Left cardiac atrium (tissue), 4 donors: ENCODE measurements at places on chromosomes 4 and X. TPM values are rescaled to one million over a fixed set of nuclear protein-coding genes. Genes with fewer than 3 reads are reported as not detected.

GRCh38 chr4:177118596-177118995 lies 191.1 kb upstream of the NEIL3 start:
- DNase-seq = peak; percentile 42

- DNase-seq = no peak
Measured at GRCh38 chrX:41984628-41985027, 61.3 kb upstream of the CASK start.

DNA sequence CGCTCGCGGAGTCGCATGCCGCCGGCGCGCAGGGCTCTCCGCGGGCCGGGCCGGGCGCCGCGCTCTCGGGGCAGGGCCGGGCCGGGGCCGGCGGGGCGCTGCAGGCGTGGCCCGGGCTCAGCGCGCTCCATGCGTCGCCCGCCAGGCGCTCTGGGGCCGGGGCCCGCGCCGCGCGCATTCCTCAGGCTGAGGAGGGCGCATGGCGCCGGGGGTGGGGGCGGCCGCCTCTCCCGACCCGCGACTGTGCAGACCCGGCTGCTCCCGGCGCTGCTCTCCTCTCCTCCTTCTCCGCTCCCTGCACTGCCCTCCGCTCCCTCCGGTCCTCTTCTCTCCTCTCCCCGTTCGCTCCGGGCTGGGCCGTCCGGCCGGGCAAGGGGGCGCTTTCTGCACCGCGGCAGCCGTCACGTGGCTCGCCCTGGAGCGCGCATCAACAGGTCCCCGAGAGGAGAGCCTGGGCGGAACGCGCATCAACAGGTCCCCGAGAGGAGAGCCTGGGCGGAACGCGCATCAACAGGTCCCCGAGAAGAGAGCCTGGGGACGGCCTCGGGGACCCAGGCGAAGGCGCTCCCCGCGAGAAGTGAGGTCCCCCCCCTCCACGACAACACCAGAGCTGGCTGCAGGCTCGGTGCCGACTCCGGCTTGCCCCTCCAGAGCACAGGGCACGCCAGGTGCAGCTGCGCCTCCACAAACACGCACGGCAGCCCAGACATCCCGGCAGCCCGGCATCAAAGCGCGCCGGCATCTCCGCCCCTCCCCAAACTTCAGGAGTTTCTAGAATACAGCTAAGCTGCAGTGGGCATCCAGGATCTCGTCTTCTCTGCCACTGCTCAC lies 12.9 kb downstream of the PPP2R3B start:
- no peak for DNase-seq

- no peak for DNase-seq
Measured at GRCh38 chr4:10455133-10455532, 2.1 kb downstream of the ZNF518B start.

- no peak for DNase-seq
Measured at GRCh38 chrX:10538831-10539230, 81.6 kb downstream of the MID1 start.

DNA sequence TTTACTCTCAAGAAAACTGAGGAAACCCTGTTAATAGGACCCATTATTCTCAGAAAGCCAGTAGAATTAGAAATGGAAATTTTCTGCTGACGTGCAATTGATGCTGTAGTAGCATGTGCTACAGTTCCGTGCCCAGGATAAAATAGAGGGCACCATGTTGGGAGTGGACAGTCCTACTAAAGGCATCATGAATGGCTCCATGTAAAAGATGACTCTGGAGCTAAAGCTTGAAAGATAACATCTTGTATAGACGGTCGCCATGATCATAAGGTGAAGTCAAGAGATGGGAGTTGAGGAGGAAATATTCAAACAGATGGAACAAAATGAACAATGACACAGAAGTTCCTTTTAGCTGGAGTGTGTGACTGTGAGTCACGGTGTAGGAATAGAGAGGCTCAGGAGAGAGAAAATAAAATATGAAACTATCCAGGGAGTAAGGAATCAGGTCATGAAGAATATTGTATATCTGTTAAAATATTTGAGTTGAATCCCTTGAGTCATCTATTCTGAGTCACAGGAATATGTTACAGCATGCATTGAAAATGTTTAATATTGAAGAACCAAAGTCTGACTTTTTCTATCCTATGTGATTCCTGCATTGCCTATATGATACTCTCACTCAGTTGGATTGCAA lies 31.8 kb downstream of the ANXA10 start:
- DNase-seq = no peak

GRCh38 chr4:18007625-18008024 lies 13.9 kb downstream of the LCORL start:
- DNase-seq = no peak

DNA sequence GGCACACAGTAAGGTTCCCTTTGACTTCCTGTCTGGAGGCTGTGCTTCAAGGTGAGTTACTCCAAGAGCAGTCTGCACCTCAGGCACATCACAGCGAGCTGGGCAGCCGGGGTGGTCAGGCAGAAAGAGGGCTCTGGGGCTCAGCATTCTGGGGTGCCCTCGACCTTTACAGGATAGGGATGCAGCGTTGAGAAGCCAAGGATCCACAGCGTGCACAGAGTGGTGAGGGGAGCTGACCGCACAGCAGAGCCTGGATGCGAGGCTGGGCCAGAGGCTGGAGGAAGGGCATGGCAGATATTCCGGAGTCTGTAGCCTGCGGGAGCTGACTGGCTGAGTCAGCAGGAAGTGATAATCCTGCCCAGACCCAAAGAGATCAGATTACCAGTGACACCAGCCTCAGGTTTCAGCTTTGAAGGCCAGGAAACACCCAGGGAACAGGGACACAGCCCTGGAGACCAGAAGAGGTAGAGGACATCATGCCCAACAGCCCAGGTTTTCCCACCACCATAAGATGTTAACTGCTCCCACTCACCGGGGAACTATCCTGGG lies 38.4 kb upstream of the PDLIM3 start:
- peak; percentile 72 for DNase-seq

GRCh38 chr4:105797225-105797624 lies 88.6 kb downstream of the GSTCD start:
- no peak for DNase-seq

GRCh38 chr4:47729131-47729680 lies 108.7 kb downstream of the CORIN start:
- no peak for DNase-seq

GRCh38 chr4:74335341-74336021 lies 27.2 kb downstream of the EPGN start:
- no peak for DNase-seq

GRCh38 chr4:6909113-6909969 lies at the start of gene TBC1D14:
TBC1D14 (plus strand) TSS chr4:6909826; CDS start chr4:6923390, 13,564 bp downstream.
- DNase-seq = peak; percentile 91

DNA sequence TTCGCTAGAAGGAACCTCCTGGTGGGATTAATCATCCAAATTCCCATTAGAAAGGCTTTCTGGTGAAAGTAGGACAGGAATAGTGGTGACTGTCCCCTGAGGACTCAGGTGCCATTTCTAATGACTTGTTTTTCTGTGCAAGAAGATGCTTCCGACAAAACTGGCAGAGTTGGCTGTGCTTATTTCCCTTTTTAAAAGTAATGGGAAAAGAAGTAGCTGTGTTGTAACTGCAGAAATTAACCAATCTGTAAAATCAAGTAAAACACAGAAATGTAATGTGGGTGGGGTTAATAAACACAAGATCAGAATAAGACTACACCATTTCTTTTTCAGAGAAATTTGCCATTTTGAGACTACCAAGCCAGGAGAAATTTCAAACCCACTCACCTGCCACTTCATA lies 55.0 kb upstream of the FAM9B start:
- DNase-seq = no peak

GRCh38 chr4:4574792-4575191 lies 32.9 kb upstream of the STX18 start:
- DNase-seq = peak; percentile 77

- no peak for DNase-seq
Measured at GRCh38 chrX:100353326-100353725, 56.7 kb downstream of the PCDH19 start.

ENAM gene
- 1.2 TPM for total RNA-seq

EGFL6 gene
- total RNA-seq = not detected

ATP1B4 gene
- not detected for total RNA-seq

HMGN5 gene
- 3.6 TPM for total RNA-seq

PDHA1 gene
- total RNA-seq = 712 TPM

PRKX gene
- 6.2 TPM for total RNA-seq

LRCH2 gene
- total RNA-seq = 5.2 TPM

SRPK3 gene
- 24.1 TPM for total RNA-seq

FAM149A gene
- total RNA-seq = 13.1 TPM
